WERI-Rb-1 (cell line): ENCODE measurements at places on chromosomes 1 and 21.

GRCh38 chr1:242788771-242789170 is 264.3 kb upstream of the PLD5 start:
- no peak for DNase-seq

DNA sequence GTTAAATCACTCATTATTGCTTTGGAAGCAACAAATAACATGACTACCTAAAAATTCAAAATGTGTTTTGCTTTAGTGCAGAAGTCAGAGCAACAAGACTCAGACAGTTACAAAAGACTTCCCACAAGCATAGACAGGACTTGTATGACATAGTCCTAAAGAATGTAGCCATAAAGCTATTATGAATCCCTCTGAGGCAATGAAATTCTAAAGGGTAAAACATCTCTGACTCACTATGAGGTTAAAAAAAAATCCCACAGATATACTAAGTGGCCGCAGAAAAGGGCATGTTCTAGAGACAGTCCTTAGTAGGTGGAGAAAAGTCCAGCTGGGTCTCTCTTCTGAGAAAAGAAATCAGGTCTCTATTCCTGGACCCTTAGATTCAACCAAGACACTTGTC is 4.9 kb downstream of the PRKAB2 start:
- no peak for DNase-seq

DNA sequence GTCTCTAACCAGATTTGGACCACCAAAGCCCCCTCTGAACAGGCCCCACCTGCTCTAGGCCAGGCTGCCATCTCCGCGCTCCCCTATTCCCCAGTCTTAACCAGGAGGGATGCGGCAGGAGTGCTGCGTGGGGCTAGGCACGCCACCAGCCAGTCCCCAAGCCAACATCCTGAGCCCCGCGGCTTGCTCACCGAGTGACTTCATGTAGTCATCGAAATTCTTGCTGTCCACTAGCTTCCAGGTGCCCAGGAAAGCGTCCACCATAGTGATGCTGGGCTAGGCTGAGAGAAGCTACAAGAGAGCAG is 173 bp downstream of the FABP3 start:
- DNase-seq = no peak

GRCh38 chr1:197745911-197746310 is 29.4 kb downstream of the DENND1B start:
- DNase-seq = no peak

GRCh38 chr1:64934878-64935275 is 31.5 kb downstream of the JAK1 start:
- no peak for DNase-seq

GRCh38 chr1:28171246-28171645 is 5.2 kb downstream of the PTAFR start:
- no peak for DNase-seq

GRCh38 chr1:6113745-6114144 is 66.4 kb downstream of the CHD5 start:
- DNase-seq = no peak

DNA sequence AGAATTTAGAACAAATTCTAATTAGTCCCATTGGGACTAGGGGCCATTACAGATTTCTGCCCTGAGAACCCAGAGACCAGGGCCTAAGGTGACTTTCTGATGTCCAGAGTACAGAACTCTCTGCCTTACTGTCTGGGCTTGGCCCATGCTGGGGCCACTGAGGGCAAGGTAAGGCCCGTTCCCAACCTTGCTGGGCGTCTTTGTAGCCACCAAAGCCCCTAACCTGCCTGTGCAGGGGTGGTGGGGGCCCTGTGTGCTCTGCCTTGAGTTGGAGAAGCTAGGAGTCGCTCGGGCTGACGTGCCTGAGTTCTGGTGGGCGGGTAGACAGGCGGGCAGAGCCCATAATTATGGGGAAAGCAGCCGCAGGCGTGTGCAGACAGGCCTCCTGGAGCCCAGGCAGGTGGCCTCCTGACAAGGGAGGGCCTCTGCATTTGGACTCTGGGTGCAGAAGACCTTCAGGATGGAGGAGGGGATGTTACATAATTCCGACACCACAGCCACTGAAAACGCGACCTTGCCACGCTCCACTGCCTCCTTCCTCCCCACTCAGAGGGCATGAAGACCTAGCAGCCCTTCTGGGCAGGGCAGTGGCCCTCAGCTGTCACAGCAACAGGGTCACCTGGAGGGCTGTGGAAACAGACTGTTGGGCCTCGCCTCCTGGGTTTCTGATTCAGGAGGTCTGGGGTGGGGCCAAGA is 239.9 kb upstream of the TMEM51 start:
- DNase-seq = peak; percentile 37
